ENCODE measurements at places on chromosomes 6 and 20.

DNA sequence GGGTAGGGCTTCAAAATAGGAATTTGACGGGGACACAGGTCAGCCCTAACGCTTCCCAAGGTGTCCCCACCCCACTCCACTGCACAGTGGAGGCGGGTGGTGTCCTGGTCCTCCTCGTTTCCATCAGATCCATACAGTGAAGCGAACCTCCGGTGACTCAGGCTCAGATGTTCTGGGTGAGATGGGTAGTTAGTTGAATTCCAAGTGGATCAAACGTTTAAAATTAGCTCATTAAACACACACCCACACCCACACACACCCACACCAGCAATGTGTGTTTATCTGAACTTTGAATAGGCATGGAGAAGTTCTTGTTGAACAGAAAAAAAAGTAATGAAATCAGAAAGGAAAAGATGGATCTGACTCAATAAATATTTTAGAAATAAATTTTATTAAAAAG lies 58.9 kb downstream of the CDH4 start:
- peak; percentile 45 for DNase-seq

- DNase-seq, result no peak
Observed at GRCh38 chr6:45537539-45537938, 159.8 kb upstream of the SUPT3H start.

- no peak for DNase-seq
Observed at GRCh38 chr6:108764580-108764950, 83.7 kb upstream of the ARMC2 start.

DNA sequence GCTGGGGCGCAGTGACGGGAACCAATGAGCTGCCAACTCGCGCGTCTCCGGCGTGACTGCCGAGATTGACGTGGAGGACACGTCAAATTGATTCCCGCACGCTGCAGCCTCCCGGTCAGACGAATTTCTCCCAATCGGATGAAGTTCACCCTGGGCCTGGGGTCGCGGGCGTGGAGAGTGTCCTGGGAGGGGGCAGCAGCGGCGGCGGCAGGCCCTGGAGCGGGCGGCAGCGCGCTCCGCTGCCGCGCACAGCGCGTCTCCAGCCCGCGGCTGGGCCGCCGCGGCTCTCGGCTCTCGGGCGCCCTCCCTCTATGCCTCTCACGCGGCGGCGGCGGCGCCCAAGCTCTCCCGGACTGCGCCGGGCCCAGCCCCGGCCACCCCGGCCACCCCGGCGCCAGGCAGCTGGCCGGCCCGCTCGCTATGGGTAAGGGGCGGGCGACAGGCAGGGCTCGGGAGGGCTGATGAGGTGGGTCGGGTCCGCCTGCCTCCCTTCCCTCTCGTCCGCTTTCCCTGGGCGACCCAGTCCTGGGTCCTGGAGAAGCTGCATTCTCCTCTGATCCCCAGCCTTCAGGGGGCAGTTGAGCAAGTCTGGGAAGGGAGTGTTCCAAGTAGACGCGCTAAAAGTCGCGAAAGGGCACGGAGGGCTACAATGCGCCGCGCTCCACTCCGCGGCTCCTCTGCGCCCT lies at the start of gene PAX1:
PAX1 (plus strand) TSS at position 90 of the 686 bp plus-strand sequence; CDS start at position 139, 49 bp downstream.
- no peak for DNase-seq

DNA sequence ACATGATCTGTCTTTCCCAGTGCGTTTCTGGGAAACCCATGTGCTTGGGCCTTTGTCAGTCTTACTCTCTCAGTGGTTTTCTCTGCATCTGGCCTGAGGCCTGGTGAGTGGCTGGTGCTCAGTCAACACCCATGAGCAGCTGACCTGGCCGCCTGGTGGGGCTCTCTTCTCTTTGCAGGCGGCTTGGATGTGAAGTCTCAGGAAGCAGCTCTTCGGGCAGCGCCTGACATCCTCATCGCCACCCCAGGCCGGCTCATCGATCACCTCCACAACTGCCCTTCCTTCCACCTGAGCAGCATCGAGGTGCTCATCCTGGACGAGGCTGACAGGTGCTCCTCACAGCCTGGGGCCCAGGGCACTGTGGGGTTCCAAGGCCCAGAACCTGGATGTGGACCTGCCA lies 10.8 kb downstream of the DDX27 start:
- DNase-seq, result no peak

GRCh38 chr20:35952480-35953386 lies 1.6 kb downstream of the SCAND1 start:
- peak; percentile 27 for DNase-seq

DNA sequence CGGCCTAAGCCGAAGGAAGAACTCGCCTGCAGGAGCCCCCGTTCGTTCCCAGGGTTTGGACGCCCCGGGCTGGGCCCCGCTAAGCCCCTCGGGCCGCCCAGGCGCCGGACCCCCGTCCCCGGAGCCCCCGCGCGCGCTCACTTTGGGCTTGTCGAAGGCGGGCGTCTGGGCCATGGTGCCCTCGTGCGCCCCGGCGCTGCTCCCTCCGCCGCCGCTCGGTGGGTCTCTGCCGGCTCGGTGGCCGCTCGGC lies 140 bp downstream of the ADA start:
- DNase-seq, result no peak

- no peak for DNase-seq
Observed at GRCh38 chr6:166512567-166512966, 73.9 kb downstream of the RAMACL start.

DNA sequence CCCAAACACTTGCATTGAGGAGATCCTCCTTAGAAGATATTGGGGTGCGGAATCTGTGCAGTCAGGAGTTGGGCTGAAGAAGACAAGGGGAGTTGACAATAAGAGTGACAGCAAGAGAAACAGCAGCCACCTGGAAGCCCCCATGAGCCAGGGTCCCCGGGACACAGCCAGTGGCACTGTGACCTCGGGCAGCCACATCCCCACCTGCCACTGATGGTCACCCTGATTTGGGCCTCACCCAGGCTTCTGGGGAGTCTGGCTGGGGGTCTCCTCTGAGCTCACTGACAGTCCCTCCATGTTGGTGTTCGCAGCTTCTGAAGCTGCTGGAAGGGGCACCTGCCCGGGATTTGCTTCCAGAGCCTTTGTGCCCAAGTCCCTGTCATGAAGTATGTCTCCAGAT lies 123.5 kb downstream of the TTLL2 start:
- no peak for DNase-seq

DNA sequence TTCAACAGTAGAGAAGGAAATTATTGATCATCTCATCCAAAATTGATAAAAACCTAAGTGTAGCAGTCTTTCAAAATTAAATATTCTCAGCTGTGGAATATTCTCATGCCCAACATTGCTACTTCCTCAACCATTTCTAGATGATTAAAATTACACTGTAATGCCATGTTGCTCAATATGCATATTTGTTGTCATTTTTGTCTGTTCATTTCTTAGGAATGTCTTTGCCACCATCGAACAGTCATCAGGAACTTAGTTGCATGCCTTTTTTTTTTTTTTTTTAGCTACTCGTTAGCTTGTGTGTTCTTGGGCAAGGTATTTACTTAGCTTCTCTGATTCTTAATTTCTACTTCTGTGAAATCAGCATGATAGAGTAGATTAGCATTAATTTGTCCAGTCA lies 188.6 kb downstream of the DTNBP1 start:
- peak; percentile 84 for DNase-seq

GRCh38 chr20:40305303-40305702 lies 383.7 kb downstream of the MAFB start:
- DNase-seq, result no peak

DNA sequence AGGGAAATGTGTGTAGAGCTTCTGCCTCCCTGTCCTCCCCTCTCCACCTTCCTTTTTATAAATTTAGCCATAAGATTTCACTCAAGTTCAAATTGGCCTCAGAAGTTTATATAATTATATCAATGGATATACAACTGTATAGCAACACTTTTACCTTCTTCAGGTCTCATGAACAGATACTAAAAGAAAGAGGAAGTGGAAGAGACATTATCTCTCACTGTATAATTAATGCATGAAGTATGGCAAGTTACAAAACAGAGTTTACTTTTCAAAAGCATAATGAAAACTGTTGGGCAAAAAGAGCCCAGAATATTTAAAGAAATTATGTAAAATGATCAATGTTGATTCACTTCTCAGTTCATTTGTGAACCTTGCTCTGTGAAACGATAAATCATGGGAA lies 99.7 kb downstream of the PDE7B start:
- no peak for DNase-seq

DNA sequence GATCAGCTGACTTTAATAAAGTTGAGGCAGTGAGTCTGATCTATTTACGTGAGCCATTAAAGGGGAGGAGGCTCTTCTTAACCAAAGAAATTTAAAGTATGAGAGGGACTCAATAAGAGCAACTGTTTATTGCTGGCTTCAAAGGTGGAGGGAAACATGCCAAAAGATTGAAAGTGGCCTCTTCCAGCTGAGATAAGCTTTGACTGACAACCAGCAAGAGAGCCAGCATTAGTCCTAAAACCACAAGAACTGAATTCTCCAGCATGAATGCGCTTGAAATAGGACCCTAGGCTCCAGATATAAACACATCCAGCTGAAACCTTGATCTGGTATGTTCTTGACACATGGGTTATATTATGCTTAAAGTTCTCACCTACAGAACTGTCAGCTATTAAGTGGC lies 123.1 kb upstream of the GJE1 start:
- no peak for DNase-seq

DNA sequence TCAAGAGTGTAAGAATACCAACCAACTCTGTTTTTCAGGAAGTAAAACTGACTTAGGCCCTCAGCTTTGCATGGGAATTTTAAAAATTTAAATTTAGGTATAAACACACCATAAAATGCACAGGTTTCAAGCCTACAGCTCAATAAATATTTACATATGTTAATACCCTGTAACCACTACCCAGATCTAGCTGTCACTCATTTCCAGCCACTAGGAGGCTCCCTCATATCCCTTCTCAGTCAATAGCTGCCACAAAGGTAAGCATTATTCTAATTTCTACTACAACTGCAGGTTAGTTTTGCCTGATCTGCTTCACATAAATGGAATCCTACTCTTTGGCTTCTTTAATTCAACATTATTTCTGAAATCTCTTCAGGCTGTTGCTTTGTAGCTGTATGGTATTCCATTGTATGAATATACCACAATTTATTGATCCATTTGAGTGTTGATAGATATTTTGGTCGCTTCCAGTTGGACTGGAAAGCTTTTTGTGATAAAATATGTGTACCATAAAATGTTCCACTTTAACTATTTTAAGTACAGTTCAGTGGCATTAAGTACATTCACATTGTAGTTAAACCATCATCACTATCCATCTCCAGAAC lies 32.5 kb upstream of the MEI4 start:
- peak; percentile 20 for DNase-seq

DNA sequence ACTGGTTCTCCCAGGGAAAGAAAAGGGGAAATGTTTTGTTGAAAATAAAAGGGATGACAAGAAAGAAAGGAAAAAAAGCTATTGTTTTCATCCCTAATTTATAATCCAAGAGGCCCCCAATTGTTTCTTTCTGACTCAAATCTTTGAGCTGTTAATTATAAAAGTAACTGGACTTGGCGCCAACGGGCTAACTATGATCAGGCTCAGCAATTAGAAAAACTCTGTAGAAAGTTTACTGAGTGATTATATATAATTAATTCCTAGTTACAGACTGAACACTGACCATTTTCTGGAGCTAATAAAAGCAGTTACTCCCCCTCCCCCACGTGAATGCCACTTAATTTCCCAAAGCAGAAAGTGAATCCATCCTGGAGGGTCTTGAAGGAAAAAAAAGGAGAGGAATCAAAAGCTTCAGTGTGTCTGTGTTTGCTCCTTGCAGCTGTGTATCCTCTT lies 3.2 kb downstream of the ZMYND8 start:
- no peak for DNase-seq

GRCh38 chr6:5398530-5398929 lies 137.2 kb downstream of the FARS2 start:
- DNase-seq, result peak; percentile 78

DNA sequence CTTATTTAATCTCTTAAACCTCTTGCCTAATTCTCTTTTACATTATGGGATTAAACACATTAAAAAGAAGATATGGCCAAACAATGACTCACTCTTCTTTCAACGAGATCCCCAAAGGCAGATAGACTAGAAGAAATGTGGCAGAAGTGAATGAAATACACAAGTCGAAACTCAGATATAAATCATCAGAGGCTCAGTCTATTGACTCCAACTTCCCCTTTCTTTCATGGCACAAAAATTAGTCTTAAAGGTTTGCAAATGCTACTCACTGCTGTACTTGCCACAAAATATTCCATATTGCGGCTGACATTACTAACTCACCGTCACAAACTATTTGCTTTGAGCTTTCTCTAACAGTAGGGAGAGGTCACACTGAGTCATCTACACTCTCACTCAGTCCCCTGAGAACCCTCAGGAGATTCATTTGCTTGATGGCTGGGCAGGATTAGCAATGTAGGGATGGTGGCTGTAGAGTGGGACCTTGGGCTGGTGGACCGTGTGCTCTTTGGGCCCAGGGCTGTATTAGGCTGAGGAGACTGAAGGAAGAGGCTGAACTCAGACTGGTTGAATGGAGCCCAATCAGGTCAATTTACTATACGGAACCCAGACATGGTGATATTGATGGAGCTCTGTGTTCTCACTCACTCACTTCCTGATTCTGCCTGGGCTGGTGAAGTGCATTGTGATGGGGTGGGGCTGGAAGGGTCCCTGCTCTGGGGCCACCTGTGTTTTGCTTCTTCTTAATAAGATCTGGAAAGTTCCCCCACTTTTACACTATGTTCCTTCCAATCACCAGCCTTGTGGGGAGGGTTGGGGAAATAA lies 42.8 kb upstream of the UBR2 start:
- peak; percentile 90 for DNase-seq

DNA sequence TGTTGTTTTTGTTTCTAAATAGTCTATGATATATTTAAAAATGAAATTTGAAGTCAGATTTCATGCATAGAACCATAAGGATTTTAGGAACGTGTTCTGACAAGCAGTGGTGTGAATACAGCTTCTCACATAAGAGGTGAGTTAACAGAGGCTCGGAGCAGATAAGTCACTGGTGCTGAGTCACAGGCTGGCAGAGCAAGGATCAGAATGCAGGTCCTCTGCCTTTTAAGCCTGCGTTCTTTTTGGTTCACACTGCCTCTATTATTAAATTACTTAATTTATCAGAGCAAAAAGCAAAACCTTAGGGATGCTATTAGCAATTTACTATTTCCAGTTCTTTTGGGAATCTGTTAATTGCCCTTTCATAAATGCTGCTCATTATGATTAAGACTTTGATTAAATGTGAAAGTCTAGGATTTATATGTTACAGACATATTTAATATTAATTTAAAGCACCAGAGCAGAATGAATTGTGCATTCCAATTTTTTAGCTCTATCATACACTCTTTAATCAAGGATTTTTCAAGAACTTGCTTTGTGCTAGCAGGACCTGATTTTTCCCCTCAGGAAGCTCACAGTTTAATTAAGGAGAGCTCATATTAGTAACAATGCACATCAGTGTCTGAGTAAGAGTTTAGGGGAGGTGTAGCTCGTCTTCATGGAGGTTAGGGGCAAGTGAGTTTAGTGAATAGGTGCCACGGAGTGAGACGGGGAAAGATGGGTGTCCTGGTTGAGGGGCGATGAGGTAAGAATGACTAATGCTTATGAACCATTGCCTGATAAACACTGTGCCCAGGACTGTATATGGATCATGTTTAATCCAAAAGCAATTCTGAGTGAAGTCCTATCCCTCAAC lies 212.7 kb upstream of the AGPAT4 start:
- DNase-seq, result peak; percentile 95
